ENCODE measurements at places on chromosomes 11 and 22.

DNA sequence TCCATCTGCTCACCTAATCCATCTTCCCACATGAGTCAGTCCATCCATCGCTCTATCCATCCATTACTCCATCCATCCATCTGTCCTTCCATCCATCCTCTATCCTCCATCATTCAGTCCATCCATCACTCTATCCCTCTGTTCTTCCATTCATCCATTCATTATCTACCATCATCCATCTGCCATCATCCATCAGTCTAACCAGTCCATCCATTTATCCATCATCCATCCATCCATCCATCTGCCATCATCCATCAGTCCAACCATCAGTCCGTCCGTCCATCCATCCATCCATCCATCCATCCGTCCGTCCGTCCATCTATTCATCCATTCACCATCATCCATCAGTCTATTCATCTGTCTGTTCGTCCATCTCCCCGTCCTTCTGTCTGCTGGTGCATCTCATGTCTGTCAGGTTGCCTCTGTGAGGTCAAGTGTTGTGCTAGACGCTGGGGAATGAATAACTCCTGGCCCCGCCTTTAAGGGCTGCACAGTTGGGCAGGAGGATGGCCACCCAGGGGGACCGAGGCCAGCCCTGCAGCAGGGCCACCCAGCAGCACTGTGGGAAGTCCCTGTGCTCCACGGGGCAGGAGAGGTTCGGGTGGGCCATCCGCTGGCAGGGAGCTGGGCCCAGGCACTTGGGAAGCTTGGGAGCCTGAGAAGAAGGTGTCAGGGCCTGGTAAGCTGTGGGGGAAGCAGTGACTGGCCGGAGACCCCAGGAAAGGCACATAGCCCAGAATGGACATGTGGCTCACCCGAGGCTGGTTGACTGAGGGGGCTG is 137.1 kb downstream of the CTTN start:
- no peak for DNase-seq

GRCh38 chr11:128302425-128303186 is 284.8 kb downstream of the ETS1 start:
- DNase-seq: no peak

GRCh38 chr11:11899401-11899800 is 57.6 kb downstream of the USP47 start:
- DNase-seq: no peak

DNA sequence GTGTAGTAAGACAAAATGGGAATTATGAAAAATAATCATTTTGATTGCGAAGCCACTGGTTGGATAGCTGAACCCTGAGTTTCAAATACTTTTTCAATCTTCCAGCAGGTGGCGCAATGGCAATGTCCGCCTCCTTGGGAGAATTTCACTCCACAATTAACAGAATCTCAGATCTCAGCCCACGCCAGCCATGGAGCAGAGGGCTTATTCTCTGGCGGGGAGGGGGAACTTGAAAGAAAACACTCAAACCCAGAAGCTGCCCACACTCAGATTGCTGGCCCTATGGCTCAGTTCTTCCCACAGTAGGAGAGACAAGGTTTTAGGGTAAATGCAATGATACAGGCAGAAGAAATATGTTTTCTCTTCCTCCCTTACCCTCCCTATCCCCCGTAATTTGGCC is 38.7 kb upstream of the RCN1 start:
- DNase-seq: peak; percentile 75

DNA sequence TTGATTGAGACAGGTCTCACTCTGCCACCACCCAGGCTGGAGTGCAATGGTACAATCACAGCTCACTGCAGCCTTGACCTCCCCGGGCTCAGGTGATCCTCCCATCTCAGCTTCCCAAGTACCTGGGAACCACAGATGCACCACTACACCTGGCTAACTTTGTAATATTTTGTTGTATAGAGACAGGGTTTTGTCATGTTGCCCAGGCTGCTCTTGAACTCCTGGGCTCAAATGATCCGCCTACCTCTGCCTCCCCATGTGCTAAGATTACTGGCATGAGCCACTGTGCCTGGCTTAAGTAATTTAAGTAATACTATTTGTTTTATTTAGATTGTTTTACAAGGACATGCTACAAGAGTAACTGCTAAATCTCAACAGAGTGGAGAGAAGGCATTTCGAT is 33.5 kb downstream of the ZNF143 start:
- no peak for DNase-seq

DNA sequence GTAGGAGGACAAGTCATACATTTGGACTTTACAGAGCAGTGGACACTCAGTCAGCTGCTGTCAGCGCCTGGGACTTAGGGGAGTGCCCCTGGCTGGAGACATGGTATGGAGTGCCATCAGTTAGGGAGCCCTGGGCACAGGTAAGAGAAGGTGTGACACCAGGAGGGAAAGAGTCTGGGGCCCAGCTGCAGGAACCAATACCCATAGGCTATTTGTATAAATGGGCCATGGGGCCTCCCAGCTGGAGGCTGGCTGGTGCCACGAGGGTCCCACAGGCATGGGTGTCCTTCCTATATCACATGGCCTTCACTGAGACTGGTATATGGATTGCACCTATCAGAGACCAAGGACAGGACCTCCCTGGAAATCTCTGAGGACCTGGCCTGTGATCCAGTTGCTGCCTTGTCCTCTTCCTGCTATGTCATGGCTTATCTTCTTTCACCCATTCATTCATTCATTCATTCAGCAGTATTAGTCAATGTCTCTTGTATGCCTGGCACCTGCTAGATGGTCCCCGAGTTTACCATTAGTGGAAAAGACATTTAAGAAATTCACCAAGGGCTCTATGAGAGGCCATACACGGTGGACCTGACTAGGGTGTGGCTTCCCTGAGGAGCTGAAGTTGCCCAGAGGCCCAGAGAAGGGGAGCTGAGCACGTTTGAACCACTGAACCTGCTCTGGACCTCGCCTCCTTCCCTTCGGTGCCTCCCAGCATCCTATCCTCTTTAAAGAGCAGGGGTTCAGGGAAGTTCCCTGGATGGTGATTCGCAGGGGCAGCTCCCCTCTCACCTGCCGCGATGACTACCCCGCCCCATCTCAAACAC is 850 bp upstream of the MIF start:
- no peak for DNase-seq

GRCh38 chr22:45242778-45243191 is 2.1 kb upstream of the KIAA0930 start:
- no peak for DNase-seq

DNA sequence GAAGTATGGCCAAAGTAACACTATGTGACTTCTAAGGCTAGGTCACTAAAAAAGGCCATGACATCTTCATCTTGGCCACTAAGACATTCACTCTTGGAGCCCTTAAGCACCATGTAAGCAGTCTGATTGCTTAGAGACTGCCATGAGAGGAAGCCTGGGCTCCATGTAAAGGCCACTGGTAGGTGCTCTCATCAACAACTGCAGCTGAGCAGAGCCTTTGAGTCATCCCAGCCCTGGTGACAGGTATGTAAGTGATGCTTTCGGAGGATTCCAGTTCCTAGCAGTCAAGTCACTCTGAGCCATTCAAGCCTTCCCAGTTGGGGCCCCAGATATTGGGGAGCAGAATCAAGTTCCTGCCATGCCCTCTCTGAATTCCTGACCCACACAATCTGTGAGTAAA is 26.2 kb downstream of the GAB2 start:
- DNase-seq: no peak

DNA sequence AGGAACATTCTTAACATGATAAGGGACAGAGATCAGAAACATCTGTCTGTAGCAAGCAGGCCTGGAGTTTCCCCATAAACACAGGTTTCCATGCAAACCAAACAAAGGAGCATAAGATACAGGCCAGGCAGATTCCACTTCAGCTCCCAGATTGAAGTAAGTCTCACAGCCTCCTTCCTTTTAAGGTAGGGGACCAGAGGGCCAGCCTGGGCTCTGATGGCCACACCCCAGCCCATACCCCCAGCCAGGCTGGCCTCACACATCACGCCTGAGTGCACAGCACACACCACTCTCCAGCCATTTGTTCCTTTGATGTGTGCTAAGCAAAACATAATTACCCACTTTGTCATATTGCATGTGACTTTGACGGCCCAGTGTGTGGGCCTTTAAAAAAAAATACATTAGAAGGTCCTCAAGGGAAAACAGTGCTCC is 518.7 kb downstream of the NTM start:
- DNase-seq: no peak

- peak; percentile 61 for DNase-seq
Observed at GRCh38 chr22:22666307-22667091, 22.1 kb downstream of the GGTLC2 start.

GRCh38 chr22:43782448-43782847 is 29.7 kb downstream of the EFCAB6 start:
- no peak for DNase-seq

GRCh38 chr11:67255353-67255752 is 10.9 kb upstream of the GRK2 start:
- no peak for DNase-seq

DNA sequence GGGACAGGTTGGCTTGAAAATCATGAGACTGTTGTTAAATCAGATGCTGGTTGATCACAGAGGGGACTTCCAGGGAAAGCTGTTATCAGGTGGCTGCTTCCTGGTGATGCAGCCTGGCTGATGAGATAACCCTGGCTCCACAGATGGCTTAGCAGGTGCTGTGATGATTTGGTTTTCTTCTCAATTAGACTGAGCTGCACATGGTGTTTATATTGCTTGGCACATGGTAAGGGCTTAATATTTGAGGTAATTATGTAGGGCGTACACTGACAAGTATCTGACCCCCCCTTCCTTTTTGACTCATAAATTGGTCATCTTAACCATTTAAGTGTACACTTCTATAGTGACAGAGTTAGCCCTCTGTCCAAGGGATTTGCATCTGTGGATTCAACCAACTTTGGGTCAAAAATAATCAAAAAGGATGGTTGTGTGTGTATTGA is 7.0 kb downstream of the RPS3 start:
- DNase-seq: no peak

- no peak for DNase-seq
Observed at GRCh38 chr22:41687901-41688364, 734 bp downstream of the SNU13 start.

DNA sequence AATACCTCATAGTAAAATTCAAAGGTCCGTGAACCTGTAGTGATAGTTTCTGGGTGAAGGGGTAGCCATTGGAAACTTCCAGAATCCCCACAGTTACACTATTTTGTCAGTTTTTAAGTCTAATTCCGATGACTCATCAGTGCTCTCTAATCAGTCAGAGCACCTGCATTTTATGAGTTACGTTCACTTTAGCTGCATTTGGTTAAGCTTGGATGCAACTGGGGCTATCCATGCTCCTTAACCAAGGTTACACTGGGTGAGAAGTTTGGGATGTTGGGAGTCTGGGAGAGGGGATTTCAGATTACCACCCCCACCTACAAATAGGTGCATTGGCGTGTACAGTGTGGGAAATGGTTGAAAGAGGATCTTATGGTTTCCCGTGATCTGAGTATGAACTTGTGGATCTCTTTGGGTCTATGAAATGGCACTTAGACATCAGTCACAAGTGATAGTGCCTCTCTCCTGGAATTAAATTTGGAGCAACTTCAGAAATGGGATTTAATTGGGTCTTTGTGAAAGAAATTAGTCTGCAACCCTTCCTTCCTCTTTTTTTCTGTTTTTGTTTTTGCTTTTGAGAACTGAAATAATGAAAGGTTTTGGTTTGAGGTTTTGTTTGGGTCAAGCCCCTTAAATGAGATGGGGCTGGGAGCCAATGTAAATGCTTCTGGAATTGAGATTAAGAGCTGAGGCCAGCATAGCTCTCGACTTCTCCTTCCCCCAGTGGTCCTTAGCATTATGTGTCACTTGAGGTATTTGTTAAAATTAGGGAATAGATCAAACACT is 31.5 kb downstream of the EHF start:
- no peak for DNase-seq

DNA sequence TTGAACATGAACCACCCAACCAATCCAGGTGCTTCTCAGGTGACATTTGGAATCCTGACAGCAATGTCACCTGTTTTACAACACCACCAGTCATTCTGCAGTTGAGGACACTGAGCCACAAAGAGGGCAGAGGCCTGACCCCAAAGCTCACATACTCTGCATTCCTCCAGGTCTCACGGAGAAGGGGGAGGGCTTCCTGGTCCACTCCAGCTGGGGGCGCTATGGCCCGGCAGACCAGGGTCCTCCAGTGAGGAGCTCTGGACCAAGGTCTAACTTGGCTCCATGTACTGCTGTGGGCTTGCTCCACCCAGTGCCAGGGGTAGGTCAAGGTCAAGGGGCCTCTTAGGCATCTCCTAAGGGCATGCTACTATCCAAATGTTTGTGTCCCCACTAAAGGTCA is 1.5 kb upstream of the PNPLA3 start:
- DNase-seq: no peak

GRCh38 chr11:57474803-57475115 is 14.4 kb downstream of the RTN4RL2 start:
- DNase-seq: no peak

- DNase-seq: no peak
Observed at GRCh38 chr22:47307822-47308221, 545.4 kb downstream of the TBC1D22A start.

- DNase-seq: no peak
Observed at GRCh38 chr11:3191586-3192324, 26.6 kb upstream of the OSBPL5 start.

DNA sequence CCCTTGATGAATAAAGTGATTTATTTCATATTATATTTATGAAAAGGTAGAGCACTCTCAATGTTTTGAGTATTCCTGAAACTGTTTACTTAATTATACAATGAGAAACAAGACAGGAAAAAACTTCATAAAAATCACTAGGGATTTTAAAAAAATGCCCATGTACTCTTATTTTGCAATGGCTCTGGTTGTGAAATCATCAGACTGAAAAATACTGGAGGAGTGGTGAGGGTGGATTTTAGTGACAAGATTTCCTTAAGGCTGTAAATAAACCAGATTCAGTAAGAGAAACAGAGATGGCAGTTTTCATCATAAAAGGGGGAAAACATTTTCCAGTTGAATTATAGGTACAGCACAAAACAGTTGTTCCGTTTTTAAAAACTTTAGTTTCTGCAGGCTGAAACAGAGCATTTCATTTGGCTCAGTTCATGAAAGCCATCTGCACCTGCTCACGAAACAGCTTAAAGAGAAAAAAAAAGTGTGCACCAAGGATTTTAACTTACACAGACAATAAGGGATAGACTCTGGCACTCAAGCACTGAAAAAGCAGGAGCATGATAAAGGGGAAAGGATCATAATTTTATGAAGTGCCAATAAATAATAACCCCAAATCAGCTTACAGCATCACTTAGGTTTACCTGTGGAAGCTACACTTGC is 100.7 kb downstream of the MAML2 start:
- DNase-seq: no peak

GRCh38 chr11:2525941-2526807 is 81.4 kb downstream of the KCNQ1 start:
- DNase-seq: peak; percentile 50

DNA sequence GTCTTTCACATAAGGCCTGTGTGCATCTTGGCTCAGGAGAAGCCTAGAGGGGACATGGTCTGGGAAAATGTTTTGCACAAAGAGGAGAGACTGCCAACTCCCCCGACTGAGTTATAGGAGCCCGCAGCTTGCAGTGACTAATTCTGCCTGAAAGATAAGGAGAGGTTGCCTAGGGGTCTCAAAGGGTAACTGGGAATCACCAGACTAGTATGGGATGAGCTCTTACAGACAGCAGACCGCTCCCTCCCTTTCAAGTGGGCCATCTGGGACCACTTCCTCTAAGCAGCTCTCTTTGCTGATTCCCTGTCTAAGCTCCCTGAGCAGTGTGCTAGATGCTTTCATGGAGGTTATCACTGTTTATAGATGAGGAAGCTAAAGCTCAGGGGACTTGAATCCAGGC is 105.1 kb downstream of the TENM4 start:
- DNase-seq: no peak

All from activated CD8-positive, alpha-beta memory T cell treated with anti-CD3 and anti-CD28 coated beads, Interleukin-2, amount 50 U/mL, for 48 hours (primary cell).